ENCODE measurements at places on chromosomes 7 and 10.

DNA sequence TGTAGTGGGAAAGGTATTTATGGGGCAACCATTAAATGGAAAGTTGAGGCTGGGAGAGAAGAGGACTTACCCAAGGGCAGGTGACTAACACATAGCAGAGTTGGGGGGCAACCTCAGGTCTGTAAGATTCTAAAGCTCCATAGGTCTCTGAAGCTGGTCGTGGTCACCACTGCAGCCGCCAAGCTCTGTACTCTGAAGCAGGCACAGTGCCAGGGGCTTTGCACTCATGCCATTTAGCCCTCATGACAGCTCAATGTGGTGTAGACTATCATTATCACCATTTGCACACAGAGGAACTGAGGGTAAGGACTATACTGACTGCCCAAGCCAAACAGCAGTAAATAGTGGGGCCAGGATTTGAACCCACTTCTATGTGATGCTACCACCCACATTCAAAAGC is 32.5 kb upstream of the TMEM273 start:
- no peak for DNase-seq

DNA sequence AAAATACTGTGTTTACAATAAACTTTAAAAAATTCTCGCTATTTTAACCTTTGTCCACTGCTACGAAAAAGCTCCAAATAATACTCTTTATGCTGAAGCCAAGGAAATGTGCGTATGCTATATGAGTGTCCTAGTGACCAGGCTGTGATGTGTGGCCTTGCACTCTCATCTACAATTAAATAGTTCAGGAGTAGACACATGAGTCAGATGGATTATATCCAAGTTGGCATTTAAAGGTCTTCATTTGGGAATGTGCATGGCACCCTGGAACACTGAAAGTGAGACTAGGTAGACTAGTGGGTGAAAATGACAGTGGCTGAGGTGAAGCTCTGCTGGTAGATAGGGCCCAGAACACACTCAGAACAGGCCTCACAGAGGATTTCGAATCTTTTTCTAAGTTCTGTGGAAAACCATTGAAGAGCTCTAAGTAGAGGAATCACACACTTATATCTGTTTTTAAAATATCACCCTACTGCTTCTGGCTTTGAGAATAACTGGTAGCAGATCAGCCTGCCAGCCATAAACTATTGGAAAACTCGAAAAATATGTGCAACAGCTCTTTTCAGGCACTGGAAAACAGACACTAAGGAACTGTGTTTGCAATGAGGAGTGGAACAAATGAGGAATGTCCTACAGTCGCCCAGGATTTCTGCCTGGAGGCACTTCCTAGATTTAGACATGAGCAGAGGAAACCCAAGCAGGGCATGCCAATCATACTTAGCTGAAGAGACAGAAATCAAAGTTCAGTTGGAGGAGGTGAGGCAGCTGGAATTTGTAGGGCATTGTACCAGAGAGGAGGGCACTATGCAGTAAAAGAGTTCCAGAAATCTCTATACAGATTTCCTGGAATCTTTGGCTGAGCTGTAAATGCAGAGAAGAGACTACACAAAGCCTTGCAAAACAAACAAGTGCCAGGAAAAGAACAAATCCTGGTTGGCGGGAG is 603.8 kb upstream of the LRRTM3 start:
- DNase-seq: peak; percentile 39

- DNase-seq: peak; percentile 61
Observed at GRCh38 chr10:63976538-63976937, 455.3 kb downstream of the REEP3 start.

DNA sequence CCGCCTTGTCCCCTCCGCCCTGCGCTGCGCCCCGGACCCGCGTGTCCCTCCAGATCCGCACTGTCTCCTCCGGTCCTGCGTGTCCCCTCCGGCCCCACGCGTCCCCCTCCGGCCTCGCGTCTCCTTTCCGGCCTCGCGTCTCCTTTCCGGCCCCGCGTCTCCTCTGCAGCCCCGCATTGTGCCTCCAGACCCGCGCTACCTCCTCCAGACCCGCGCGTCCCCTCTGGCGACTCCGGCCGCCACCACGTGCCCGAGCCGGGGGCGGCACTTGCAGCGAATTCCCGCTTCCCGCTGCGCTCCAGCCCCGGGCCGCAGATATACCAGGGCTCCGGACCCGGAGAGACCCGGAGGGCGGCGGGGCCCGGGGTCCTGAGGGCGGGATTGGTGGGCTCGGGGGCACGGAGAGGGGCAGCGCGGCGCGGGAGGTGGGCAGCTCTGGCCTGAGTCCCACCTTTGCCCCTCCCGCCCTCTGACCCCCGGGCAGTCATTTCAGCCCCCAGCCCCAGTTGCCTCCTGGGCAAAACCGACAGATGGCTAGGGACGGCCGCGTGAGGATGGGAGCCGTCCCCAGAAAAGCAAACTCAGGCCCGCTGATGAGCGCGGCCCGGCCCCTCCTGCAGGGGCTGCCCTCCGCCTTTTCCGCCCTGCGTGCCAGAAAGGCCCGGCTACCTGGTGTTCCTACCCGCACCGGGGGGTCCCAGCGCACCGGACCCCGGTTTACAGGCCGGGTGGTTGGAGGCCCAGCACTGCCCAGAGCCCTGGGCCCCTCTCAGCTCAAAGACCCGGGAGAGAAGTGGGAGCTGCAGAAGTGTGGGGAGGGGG is 56.5 kb downstream of the RBM17 start:
- DNase-seq: peak; percentile 58

DNA sequence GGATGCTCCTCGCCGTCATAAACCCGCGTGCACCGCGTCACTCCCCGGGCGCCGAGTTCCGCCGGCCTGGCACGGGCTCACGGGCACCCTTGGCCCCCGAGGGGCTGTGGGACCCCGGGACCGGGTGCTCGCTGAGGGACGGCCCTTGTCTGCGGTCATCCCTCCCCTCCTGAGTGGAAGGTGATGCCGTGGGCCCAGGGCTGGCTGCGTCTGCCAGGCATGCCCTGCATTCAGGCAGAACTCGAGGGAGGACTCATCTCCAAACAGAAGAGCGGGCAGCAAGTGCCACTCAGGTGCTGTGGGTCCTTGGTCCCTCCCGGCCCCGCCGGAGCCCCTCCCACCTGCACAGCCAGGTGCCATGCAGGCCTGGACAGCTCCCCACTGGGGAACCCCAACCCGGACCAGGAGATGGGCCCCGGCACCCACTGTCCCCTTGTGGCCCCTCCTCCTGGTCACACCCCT is 61.3 kb downstream of the UNCX start:
- no peak for DNase-seq

GRCh38 chr7:47292832-47293309 is 289.0 kb downstream of the TNS3 start:
- no peak for DNase-seq
